ENCODE measurements at places on chromosomes 16 and 17.

- DNase-seq = peak; percentile 76
Measured at GRCh38 chr17:55420067-55420775, 1.4 kb downstream of the MMD start.

DNA sequence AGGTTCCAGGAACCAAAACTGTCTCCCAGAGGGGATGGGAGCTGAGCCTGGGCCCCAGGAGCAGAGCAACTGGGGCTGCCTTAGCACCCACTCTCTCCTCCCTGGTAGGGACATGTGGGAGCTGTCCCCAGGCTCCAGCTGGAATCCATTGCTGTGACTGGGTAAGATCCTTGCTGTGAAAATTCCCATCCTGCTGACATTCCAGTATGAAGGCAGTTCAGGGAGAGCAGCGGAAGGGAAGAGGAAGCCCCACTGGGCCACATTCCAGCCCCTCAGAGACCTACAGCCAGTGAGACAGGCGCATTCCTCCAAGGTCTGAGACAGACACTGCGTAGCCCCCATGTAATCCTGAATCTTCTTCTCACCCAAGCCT is 24.2 kb downstream of the MYO18A start:
- DNase-seq = no peak

- no peak for DNase-seq
Measured at GRCh38 chr17:52049496-52049895, 109.0 kb downstream of the CA10 start.

DNA sequence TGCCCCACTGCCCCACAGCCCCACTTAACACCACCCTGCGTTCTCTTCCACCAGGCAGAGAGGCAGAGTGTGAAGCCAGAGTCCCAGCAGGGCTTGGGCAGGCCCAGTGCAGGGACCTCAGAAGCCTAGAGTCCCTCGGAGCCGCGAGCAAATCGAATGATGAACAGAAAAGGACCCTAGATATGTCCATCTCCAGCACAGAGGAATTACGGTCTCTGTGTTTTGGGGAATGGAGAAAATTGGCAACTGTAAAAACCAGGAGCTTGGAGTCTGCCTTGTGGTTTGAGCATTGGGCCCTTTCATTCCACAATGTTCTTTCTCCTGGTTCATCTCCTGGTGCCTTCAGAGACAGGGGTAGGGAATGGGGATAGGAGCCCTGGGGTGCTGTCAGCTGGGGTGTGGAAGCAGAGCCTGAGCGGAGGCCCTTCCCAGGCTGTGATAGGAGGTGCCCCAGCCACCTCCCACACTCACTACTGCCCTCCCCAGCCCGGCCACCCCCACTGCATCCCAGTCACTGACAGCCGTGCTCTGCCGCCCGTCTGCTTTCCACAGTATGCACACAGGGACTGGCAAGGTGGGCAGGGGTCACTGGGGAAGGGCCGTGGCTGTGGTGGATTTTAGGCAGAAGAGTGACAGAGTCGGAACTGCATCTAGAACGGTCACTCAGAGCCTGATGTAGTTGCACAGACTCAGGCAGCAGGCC is 26.7 kb downstream of the TBX4 start:
- DNase-seq = no peak

DNA sequence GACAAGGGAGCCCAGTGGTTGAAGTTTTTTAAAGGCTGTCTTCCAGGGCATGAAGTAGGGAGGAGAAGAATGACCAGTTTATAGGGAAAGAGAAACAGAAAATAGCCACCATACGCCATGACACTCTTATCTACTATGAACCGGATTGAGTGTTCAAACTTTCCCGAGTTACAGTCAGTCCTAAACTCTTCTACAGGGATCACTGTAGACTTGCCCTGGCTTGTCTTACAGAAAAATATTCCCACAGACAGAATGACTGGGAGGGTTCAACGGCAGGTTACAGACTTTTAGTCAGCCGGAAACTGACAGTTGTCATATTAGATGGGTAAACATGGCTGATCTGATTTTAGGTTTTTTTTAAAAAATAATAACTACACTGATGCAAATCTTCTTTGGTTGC is 662.5 kb upstream of the SOX9 start:
- DNase-seq = no peak

DNA sequence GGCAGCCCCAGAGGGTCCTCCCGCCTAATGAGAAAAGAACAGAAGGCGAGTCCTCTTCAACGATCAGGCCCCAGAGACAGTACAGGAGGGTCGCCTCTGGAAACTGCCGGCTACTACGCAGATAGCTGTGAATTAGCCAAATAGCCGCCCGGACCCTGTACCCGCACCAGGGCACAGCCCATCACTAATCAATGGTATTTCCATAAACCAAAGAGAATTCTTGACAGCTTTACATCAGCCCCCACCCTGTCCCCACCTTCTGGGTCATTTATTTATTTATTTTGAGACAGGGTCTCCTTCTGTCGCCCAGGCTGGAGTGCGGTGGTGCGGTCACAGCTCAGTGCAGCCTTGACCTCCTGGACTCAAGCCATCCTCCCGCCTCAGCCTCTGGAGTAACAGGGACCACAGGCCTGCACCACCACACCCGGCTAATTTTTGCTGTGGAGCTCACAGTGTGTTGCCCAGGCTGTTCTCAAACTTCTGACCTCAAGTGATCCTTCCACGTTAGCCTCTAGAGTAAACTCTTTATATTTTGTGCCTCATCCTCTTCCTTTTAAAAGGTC is 805 bp upstream of the CLCN7 start:
- no peak for DNase-seq

DNA sequence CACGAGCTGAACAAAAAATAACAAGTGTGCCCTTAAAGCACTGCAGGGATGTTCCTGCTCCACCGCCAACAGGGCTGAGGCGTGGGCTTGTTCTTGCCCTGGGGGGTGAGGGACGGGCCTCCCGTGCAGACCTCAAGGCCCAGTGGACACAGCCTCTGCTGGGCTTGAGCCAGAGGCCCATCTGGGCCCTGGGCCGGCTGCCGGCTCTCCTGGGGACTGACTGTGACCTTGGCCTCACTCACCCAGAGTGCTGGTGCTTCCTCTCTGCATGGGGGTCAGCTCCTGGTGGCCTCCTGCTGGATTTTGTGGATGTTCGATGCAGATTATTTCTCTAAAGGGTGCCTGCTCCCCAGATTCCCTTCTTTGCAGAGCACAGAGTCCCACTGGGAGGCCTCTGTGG is 54.2 kb upstream of the CDR2 start:
- DNase-seq = no peak

GRCh38 chr17:71398800-71399219 is 722.0 kb upstream of the SOX9 start:
- DNase-seq = no peak

DNA sequence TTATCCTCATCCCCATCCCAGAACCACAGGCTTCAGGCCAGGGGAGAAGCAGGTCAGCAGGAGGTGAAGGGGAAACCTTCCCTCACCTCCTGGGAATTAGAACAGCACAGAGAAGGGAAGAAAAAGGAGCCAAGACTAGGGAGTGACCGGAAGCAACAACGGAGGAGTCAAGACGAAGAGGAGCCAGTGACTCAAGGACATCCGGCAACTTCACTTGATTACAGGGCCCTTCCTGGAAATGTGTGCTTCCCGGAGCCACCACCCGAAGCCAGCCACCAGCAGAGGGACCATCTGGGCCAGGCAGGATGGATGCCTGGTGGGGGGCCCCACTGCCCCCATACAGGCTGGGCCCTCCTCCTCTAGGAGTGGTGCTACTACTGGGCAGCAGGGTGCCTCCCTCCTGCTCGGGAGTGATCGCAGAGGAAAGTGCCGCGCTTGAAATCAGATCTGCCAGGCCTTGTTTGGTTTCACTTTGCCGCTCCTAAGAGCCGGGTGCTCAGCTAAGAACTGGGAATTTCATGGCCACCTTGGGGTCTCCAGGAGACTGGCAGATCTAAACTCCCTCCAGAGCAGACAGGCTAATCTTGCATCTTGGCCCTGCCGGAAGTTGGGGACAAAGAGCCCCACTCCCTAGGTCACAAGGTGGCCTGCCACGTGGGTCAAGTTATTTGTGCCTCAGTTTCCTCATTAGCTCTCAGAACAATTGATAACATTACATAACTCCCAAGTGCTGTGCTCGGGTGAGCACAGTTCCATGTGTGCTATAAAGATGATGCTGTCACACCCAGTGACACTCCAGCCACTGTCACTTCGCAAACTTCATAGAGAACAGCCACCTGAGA is 6.6 kb downstream of the CDC42EP4 start:
- DNase-seq = no peak

- no peak for DNase-seq
Measured at GRCh38 chr16:84205976-84206691, 15.2 kb downstream of the ADAD2 start.

DNA sequence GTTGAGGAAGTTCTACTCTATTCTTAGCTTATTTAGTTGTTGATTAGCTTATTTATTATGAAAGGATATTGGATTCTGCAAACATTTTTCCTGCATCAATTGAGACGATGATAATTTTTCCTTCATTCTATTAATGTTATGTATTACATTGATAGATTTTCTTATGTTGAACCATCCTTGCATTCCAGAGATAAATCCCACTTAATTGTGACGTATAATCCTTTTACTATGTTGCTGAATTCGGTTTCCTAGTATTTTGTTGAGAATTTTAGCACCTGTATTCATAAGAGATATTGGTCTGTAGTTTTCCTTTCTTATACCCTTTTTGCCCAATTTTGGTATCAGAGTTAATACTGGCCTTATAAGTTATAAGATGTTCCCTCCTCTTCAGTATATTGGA is 47.6 kb upstream of the BRD7 start:
- no peak for DNase-seq

DNA sequence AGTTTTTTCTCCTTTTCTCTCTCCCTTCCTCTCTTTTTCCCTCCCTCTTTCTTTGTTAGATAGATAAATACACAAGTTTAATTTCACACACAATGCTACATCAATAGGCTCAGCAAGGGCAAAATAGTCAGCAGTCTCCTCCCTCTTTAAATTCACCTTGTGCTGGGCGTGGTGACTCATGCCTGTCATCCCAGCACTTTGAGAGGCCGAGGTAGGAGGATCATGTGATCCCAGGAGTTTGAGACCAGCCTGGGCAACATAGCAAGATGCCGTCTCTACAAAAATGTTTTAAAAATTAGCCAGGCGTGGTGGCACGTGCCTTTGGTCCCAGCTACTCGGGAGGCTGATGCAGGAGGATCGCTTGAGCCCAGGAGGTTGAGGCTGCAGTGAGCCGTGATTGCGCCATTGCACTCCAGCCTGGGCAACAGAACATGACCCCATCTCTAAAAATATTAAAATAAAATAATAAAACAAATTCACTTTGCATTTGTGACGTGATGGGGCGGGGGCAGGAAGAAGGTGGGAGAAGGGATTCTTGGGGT is 27.4 kb downstream of the IL21R start:
- DNase-seq = no peak
